ENCODE measurements at places on chromosomes 2 and 18.

- DNase-seq, result no peak
These were observed 5.8 kb upstream of the DUSP2 start for GRCh38 chr2:96150791-96151594.

- DNase-seq, result no peak
These were observed 77.4 kb downstream of the TANC1 start for GRCh38 chr2:159045545-159046454.

DNA sequence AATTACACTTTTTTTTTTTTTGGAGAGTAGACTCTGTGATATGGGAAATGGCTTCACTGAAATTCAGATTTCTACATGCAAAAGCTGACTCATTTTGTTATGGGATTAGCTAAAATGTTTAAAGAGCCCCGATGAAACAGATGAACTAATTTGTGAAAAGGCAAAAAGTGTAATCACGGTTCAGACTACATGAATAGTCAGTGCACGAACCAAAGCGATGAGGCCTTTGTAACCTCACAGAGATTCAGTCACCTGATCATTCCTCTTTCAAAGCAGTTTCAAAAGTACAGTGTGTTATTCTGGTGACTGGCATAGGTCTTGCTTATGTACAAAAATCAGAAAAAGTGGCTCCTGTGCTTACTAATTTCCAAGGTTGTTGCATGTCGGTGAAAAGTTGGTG, 44.6 kb downstream of the TGIF1 start:
- DNase-seq, result no peak

GRCh38 chr2:240640939-240641338, 15.7 kb downstream of the GPR35 start:
- peak; percentile 86 for DNase-seq

DNA sequence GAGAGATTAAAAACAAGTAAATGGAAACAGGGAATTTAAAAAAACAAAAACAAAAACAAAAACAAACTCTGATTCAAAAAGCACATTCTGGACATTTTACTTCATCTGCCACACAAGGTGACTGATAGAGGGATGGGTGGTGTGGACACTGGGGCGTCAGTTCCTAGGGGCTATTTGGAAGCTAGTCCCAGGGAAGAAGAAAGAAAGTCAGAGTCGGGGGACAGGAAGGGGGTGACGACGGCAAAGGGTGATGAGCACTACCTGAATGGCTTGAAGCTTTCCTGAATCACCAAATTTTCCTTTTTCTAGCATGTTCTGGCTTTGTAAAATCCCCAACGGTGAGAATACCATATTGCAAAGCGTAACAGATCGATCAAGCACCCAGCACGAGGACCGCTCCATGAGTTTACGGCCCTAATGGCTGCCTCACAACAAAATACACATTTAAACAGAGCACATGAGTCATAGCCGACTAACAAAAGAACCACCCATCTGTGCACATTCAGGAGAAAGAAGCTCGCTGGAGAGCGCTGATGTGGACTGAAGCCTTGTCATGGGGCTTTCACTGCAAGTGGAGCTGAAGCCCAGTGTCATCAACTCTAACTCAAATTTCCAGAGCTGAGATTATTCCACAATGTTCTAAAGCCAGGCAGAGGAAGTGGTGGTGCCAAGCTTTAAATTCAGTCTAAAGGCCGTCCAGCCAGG, 178.9 kb downstream of the LNPK start:
- DNase-seq, result no peak

- DNase-seq, result no peak
These were observed 130.6 kb upstream of the CBLN2 start for GRCh38 chr18:72674710-72675109.

GRCh38 chr18:48545757-48546321, 7.0 kb downstream of the CTIF start:
- DNase-seq, result peak; percentile 75

GRCh38 chr2:162885281-162886070, 46.9 kb upstream of the KCNH7 start:
- no peak for DNase-seq

DNA sequence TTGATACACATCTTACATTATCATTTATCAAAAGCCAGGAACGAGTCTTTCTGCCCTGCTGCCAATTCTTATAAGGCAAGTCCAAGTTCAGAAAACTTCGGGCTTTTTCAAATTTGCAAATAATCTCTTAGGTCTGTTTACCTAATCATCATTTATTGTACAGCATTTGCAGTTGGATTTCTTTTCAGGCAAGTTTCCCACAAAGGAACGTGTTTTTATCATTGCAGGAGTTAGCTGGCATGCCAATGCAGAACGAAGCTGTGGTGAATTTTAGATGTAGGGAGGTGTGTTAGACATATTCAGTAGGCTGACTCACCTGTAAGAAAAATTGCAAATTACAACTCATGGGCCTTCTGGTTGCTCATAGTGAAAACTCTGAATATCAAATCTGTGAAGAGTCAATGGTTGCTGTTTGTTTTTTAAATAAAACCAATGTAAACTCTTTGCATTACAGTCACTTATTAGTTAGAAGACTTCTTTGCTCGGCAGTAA, 209.6 kb downstream of the SRBD1 start:
- no peak for DNase-seq

DNA sequence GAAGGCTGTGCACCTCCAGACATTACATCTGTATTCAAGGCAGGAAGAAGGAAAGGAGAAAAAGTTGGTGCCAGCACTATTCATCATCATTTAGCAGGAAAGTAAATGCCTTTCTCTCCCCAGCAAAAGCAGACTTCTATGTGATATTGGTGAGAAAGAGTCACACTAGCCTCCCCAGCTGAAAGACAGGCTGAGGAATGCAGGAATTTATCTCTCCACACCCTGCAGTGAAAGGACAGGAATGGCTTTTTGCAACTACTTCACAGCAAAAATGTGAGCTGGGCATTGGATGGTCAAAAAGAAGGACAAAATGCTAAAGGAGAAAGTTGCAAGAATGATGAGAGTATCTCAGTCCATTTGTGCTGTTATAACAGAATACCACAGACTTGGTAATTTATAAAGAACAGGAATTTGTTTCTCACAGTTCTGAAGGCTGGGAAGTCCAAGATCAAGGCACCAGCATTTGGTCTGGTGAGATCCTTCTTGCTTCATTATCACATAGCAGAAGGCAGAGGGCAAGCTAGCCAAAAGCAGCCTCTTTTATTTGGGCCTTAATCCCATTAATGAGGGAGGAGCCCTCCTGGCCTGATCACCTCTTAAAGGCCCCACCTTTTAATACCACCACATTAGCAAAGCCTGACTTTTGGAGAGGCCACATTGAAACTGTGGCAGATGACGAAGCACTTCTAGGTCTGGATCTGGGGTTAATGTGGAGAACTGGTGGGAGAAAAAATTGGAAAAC, 388.1 kb upstream of the SLC14A2 start:
- peak; percentile 23 for DNase-seq

DNA sequence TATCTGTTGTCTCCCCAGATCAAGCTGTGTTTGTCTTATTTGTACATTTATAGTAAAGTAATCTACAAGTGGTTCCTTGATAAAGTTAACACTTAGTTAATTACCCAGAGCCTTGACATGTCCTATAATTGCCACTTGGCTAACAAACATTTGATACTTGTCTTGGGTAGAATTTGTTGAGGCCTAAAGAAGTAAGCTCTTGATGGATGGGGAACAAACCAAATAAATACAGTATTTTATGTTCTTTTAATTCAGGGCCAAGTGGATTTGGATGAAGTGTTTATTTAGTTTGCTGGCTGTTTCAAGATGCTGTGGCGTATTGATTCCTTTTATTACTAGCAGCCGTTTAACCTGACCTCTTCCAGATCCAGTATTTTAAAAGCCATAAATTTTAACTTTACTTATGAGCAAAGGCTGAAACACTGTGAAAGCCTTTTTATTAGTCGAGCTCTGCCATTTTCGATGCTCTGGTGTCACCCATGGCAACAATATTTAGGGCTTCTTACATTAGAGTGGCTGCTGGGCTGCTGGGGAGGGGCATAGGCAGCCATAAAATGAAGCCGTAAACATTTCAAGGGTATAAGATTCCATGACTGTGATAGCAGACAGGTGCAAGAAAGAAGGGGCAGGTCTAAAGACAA, 401.6 kb upstream of the NRP2 start:
- DNase-seq, result no peak

DNA sequence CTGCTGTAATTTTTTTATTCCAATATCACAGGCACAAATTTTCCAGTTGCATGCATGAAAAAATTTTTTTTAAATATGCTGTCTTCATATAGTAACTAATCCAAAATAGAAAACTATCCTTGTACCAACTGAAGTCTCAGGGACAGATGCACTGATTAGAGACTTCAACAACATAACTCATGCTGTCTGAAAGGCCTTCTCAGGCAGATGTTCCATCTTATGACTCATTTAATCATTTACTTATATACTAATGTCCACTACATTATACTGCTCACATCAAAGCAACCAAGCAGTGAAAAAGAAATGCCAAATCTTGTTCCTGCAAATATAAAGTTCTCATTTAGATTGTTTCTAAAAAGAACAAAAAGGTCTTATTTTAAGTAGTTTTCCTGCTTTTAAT, 53.1 kb downstream of the OLA1 start:
- no peak for DNase-seq

DNA sequence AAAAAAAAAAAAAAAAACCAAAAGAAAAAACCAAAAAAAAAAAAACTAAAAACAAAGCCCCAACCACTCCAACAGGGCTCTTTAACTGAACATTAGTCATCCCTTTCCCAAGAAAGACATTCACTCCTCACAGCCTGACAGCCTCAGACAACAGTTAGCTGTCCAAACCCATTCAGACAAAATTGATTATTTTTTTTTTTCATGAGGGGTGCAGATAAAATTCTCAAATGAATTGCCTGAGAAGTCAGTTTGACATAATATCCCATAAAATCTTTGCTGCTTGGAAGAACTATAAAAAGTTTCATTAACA, 206.1 kb upstream of the REV1 start:
- DNase-seq, result no peak

- DNase-seq, result no peak
These were observed 97.2 kb upstream of the DPP10 start for GRCh38 chr2:114345246-114345645.

- DNase-seq, result peak; percentile 50
These were observed 21.1 kb downstream of the CPS1 start for GRCh38 chr2:210577263-210578071.

DNA sequence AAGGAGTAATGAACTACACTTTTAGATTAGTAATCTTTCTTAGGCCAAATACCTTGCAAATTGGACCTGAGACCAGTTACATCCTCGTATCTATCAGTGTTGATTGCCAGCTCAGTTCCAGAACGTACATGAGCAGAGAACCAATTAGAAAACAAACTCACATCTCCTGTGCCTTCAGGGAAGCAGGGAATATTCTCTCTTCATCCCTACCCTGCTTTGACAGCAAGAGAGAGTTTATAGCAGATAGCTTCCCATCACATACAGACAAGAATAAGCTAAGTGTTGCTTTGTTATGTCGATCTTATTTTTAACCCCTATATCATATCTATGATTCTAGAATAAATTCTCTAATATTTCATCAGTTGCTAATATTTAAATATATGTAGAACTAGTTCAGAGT, 181.8 kb downstream of the DSC3 start:
- DNase-seq, result no peak

DNA sequence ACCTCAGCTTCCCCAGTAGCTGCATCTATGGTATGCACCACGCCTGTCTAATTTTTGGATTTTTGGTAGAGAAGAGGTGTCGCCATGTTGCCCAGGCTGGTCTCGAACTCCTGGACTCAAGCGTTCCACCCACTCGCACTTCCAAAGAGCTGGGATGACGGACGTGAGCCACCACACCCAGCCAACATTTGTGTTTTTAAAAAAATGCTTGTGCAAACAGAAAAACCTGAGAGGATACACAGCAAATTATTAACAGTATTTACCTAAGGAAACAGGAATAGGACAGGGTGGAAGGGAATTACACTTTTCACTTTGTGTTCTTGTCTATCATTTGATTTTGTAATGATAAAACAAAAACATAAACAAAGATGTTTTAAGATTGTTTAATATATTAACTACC, 25.1 kb downstream of the NOL10 start:
- no peak for DNase-seq

DNA sequence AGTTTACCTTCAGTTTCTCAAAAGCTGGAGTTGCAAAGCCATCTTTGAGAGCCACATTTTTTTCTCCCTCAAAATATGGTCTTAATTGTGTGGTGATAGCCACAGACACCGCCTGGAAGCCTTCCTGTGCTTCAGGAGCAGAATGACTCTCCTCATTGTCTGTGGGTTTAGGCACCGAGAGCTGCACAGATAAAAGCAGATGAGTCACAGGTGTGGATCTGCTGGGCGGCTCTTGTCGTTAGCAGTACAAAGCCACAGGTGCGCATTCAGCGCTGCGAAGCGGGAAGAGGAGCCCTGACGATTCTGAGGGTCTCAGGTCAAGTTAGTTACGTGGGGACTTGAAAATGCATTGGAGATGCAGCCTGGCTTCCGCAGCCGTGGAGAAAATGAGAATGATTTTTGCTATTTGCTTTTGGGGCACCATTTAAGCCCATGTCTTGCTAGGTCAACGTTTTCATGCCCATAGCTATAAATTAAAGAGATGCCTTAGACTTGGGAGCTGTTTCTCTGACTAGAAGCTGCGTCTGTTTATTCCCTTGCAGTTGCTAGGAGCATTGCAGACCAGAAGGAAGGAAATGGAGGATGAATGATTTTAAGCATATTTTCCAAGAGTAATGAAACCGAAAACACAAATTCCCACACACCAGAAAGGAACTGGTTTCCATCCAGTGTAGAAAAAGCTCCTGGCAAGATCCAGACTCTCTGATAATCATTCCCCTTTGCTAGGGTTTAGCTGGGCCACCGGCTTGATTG, 51.5 kb downstream of the KLHL29 start:
- DNase-seq, result no peak

DNA sequence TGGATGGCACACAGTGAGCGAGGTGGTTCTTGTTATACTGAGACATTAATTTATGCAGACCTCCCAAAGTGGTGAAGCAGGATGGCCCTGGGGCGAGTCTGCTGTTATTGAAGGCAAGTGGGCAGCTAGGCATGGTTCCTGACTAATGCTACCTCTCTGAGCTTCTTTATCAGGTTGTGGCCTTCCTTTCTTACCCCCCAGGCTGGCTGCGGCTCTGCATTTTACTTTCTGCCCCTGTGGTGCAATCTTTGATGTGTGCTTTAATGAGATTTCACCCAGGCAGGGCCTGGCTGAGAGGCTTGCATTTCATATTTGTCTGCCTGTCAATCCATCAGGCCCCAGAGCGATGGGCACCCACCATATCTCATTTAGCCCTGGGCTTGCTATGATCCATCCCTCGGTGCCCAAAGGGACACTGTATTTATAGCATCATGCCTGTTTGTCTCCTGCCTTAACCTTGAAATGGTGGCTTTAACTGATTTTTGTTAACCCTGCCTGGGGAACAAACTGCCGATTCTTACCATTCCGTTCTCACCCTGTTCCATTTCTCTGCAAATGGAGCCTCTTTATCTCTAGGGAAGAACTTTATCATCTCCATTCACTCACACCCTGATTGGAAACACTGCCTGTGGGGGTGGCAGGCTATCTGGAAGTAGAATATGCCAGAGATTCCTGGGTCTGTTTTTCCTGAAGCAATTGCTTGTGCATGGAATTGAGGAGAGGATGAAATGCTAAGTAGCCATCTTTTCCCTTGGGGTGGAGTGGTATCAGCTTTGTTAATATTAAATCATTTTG, 316.2 kb upstream of the THSD7B start:
- DNase-seq, result no peak

- no peak for DNase-seq
These were observed 38.8 kb upstream of the DNER start for GRCh38 chr2:229752970-229753729.

GRCh38 chr2:144233733-144234541, 286.0 kb downstream of the ZEB2 start:
- no peak for DNase-seq

Measured in AG08396 (cell line).